ENCODE measurements at places on chromosomes 7 and 10.

DNA sequence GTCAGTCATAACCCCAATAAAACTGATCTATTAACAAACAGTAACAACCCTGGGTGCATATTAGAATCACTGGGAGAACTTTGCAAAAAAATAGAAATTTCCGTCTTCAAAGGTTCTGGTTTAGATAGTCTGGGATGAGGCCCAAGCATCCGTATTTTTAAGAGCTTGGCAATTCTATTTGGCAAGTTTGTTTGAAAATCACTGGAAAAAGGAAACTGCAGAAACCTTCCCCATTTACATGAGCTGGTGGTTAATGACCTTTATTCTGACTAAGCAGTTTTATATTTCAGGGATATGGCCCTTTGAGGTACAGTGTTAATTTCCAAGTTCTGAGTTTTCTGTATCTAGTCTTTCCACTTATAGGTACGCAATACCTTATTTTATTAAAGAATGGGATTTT lies 115.8 kb upstream of the PRR15 start:
- DNase-seq, result no peak

- no peak for DNase-seq
Observed at GRCh38 chr10:112758961-112759360, 191.1 kb upstream of the TCF7L2 start.

DNA sequence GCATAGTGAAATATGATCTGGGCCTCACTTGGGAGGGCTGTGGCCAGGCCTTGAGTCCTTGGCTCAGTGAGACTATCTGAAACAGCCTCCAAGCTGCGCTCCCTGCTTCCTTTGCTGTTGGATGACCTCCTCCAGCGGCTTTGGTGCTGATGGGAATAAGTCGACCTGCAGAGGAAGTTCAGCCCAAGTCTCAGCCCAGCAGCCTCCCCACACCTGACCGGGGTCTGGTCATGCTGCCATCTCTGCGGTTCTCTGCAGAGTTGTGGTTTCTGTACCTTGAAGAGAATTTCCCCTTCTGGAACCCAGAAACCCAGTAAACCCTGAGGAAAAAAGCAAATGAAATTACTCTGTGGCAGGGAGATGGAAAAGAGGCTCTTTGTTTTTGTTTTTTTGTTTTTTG lies 4.6 kb upstream of the RBAK start:
- DNase-seq, result no peak

DNA sequence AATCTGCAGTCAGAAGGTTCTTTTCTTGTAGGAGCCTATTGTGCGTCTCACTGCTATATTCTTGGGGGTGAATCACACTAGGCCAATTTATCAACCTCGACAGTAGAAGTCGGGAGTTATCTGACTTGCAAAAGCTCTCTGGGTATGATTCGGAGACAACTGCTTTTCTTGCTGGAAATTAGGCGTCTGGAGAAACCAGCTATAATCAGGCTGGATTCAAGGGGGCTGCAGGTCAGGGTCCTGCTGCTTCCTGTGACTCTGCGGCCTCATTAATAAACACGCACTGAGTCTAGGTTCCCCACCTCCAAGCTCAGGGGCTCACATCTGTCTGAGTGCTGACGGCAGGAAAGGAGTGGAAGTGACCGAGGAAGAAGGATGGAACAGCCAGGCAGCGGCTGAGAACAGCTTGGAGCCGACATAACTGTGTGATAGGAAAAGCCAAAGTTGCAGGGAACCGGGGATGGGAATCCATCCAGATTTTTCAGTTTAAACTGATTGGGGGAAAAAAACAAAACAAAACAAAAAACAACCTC lies 184.6 kb downstream of the FANK1 start:
- DNase-seq, result no peak

- DNase-seq, result no peak
Observed at GRCh38 chr10:10813656-10814055, 204.0 kb upstream of the CELF2 start.

DNA sequence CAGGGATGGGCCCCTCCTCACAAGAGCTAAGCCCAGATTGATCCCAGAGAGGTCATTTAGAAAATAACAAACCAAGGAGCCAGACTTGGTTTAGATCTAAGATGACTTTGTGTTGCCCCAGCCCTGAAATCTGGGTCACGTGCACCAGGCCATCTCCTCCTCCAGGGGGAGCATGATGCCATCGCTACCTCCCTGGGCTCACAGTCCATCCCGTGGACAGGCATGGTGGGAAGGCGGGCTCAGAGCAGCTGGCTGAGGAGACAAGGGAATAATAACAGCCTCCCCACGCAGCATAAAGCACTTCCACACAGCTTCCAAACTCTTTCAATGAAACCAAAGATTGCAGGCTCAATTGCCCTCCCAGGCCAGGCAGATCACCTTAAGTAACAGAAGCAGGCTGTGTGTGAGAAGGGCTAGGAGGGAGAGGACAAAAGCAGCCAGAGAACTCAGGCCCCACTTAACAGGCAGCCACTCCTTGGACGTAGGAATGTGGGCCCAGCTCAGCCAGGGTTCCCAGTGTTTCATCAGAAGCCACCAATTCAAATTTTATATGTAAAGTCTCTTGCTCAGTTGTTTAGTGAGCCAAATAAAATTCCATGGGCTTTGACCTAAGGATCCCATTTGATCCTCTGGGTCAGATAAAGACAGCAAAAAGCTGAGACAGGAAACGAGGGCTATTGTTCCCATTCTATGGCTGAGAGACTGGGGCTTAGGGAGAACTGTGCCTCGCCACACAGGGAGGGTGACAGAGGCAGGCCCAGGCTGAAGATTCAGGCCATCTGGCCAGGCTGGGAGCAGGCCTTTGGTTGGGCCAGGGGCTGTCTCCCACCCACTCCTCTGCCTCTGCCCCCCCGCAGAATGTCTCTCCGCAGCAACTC lies 100.2 kb downstream of the COL13A1 start:
- peak; percentile 53 for DNase-seq

- peak; percentile 74 for DNase-seq
Observed at GRCh38 chr7:28096713-28097112, 83.9 kb downstream of the JAZF1 start.

DNA sequence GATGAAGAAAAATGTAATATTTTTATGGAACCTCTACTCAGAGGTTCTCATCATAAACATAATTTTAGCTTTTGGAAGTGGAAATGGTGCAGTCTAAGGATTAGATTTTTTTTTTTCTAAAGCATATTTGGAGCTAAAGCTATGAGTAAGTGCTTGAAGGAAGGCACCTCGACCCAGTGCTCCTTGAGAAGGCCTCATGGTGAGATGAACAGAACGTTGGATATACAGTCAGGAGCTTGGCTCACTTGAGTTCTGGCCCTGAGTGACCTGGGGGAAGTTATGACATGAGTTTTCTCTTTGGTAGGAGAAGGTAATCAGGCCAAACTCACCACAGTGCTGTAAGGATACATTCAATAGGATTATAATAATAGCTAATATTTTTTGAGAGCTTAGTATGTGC lies 163.3 kb downstream of the JCAD start:
- DNase-seq, result no peak

DNA sequence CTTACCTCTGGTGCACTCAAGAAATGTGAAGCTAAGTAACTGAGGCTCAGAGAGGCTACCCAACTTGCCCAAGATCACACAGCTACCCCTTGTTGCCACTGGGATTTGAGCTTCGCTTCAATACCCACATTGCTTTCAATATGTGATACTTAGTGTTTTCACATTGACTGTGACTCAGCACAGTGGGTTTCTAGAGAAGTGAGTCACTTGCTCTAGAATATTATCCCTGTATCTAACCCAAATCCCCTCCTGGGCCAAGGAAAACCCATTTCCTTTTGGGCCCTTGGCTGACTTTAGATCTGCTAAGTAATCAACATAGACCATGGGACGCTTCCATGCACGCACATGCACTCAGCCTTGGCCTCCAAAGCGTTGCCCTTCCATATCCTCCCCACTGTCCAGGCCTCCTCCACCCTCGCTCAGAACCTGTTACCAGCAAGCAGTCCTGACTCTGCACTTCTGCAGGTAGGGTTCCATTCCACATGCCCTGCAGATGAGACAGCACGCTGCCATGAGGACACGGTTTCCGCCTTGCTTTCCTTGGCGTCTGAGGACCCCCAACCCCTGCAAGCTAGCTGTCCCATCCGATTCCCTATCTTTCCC lies 87.7 kb upstream of the CHST15 start:
- no peak for DNase-seq

- DNase-seq, result no peak
Observed at GRCh38 chr10:131961777-131962662, 19.7 kb downstream of the BNIP3 start.

DNA sequence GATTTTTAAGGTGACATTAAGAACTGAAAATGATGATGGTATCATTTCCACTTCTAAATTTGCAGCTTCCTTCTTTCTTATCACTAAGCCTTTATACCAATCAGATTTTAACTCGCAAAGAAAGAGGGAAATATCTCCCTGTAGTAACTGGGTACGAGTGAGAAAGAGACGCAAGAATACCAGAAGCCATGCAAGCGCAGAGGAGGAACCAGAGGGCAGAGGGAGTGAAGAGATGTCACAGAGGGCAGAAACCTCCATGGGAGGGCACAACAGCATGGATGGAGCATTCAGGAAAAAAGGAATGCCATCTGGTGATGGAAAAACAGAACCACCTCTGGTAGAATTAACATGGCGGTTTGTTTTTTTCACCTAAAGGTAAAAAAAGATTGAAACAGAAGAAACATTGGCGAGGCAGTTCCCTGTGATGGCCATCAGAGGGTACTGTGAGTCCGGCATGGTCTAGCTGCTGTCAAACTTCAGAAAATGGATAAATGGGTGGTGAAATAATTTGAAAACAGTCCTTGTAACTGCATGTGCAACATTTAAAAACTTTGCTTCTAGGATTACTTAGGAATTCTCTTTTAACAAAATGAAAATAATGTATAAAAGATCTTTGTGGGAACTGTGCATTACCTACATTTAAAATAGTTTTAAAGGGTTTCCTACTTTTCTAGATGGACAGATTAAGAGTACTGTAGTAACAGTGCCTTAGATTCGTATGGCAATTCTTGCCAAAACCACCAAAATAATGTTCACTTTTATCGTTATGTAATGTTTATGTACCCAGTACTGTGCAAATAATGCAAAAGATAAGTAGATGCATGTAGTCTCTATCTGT lies 91.8 kb downstream of the ARHGAP12 start:
- peak; percentile 62 for DNase-seq

DNA sequence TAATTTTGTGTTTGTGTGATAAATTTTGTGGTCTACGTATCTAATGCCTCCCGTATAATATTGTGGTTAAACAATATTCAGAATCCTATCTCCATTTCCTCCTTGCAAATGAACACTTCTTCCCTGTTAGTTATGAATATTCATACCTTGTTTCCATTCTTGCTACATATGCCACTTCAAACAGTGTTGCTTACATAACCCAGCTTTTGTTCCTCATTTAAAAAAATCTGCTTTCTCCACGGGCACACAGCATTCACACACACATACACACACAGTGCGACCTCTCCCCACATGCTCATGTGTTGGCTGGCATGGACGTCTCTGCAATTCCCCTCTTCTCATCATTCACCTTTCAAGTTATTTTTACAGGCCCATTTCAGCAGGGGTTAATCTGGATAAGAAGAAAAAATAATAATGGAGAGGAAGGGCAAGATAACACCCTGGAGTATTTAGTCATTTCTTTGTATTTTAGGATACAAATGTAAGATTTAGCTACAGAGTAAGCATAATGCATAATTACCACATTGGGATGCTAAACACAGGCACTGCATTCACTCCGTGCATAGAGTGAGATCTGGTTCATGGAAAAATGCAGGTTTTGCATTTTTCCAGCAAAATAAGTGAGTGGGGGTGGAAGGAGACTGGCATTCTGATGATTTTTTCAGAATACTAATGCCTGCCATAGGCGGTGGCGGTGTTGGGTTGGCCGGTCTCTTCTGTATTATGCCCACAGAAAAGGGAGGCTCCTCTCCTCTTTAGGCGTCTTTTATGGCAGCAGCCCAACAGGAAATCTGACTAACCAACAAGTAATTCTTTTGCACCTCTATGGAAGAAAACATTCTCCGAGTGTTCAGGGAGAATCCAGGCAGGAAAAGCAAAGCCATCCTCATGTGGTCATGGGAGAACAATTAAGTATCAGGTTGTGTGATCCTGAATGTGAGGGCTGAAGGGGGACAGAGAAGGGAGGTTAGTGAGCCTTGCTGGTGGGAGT lies 31.7 kb upstream of the ELMO1 start:
- DNase-seq, result no peak

DNA sequence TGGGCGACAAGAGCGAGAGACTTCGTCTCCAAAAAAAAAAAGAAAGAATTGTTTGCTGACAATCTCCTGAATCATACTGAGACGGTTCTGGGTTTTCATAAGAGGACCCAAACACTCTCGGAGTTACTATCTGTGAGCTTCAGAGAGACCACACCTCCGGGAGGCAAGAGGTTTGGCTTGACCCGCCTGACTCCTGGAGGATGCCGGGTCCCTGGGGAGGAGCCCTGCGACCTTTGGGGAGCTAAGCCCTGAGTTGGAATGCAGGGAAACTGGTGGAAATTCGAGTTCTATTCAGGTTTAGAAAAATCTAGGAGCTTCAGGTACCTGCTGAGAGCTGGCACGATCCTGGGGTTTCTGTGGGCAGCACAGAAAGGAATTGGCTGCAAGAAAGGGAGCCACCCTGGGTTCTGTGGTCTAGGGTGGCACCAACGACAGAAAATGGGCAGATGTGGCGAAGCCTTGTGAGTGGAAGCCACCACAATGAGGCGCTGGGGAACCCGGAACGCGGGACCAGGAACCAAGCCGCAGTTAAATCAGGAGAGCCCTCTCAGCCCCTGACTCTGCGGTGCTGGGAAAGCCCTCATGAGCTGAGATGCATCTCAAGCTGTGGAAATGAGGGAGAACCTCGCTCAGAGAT lies 21.9 kb upstream of the GATAD1 start:
- DNase-seq, result no peak

DNA sequence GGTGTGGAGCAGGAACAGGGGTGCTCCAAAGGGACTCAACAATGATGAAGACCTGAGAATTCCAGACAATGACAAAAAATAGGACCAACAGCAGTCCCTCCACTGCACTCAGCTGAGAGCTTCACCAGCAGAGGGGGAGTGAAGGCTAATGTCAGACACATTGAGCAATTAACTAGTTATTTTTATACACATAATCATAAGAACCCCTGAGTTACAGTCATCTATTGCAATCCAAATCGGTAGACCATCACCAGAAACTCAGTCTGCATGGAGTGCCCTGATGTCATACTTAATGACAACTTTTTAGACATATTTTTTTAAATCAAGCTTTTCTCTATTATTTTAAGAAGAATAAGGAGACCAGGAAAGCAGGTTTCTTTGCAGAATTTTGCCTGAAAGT lies 30.6 kb upstream of the IKZF1 start:
- DNase-seq, result no peak

- DNase-seq, result no peak
Observed at GRCh38 chr10:19843487-19843886, 27.3 kb downstream of the PLXDC2 start.

Measured in D341Med (cell line).